ENCODE measurements at places on chromosomes 12 and 14.

- no peak for DNase-seq
These were observed 349.2 kb upstream of the LMO3 start for GRCh38 chr12:16955083-16955657.

DNA sequence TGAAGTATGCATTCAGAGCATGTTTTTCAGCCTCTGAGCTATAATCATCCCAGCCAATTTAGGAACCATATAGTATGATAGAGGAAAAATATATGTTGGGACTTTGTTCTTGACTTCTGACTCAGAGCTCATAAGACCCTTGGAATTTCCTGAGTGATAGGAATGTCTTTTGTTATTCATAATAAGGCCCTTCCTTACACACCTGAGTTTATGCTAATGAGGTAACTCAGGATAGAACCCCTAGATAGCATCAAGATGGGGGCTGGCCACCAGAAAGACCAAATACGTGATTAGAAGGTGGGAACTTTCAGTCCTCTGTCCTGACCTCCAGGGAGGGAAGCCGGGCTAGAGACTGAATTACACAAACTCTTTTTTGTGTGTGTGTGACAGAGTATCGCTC is 32.4 kb upstream of the PLEK2 start:
- DNase-seq: no peak

DNA sequence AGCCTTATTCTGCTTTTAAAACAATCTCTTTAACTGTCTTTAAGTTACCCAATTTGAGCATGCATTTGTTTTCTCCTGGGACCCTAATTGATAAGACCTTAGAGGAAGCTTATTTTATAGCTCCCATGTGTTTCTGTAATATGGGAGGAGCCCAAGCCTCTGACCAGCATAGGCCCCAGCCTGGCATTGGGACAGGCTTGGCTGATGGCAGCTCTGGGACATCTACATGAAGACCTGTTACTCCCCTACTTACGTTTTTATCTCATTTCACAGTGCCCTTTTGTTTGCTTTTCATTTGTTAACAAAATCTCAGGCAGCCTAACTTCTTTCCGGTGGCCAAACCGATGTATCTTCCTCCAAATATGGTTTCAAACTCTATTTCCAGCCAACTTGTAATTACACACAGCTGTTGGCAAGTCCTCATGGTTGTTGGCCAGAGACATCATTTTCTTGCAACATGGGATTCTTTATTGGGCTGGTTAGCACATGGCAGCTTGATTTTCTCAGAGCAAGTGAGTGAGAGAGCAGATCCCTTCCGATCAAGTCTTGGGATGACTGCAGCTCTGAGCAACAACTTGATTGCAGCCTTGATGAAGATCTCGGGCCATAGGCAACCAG is 1117.5 kb downstream of the AACS start:
- no peak for DNase-seq

- DNase-seq: no peak
These were observed 31.0 kb downstream of the PEBP1 start for GRCh38 chr12:118166946-118167345.

- DNase-seq: peak; percentile 86
These were observed at the start of gene NID2 for GRCh38 chr14:52068615-52069306. Gene NID2, minus strand, starts transcription at chr14:52069059. Its CDS starts 65 bp downstream, at chr14:52068994.

- no peak for DNase-seq
These were observed 28.7 kb downstream of the TSPAN9 start for GRCh38 chr12:3105690-3106479.

GRCh38 chr12:78470354-78471195 is 394.0 kb upstream of the SYT1 start:
- DNase-seq: peak; percentile 52

- no peak for DNase-seq
These were observed 160.8 kb upstream of the SFSWAP start for GRCh38 chr12:131550121-131550520.

DNA sequence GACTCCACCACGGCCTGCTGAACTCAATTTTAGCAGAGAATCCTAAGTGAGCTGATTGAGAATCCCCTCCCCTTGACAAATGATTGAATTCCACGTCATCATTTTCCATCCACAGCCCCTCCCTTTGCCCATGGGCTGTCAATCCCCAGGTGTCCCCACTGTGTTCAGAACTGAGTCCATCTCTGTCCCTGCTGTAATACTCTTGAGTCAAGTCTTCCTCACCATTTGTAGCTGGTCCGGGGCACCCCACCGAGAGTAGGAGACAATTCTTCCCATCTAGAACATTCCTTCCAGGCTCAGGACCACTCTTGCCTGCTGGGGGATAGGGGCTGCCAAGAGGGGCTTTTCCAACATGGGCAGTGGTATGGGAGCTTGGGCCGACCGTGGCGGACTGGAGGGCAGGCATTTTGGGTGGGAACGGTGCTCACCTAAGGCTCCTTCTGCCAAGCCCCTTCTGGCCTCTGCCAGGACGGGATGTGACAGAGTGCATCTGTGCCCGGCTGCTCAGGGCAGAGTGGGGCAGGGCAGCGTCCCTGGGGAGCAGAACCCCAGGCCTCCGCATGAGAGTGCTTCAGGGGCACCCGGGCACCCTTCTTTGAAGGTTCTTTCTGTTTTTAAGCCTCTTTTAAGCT is 218.1 kb upstream of the RTL1 start:
- no peak for DNase-seq

DNA sequence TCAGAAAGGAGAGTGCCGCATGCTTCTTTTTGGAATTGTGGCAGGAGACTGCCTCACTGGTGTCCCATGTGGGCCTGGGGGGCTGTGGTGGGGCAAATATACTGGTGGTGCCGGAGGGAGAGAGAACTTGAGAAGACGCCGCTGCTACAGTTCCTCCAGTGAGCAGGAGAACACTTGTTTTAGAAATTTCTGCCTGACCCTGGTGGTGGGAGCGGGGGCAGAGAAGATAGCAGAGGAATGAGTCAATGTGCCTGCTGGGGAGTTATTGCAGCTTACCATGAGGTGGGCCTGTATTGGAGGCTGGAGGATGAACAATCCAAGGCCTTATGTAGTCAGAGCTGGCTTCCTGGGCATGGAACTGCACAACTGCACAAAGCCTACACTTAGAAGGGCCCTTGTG is 211.8 kb downstream of the SNAPC1 start:
- no peak for DNase-seq

GRCh38 chr12:115988212-115988611 is 289.3 kb downstream of the MED13L start:
- DNase-seq: no peak

DNA sequence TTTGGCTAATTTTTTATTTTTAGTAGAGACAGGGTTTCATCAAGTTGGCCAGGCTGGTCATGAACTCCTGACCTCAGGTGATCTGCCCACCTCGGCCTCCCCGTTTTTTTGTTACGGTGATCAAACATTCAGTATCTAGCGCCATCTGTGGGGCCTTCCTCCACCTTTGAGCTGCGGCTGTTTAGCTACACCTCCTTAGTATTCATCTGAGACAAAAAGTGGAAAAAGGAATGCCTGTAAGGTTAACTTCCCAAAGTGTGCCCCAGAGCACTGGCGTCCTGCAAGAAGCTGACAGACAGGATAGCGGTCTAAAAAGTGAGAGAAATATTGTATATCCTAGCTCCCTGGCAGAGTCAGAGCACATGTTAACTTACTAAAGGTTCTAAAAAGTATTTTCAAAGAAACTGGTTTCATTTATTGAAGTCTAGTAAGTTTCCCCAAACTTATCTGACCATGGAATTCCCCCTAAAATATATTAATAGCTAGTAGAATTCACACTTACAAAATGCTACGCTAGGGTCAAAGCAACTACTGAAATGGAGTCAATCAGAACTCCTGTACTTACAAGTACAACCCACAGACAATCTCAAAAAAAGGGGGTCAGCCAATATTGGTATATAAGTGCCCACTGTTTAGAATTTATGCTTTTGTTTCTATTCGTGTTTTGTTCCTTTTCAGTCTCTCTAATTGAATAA is 59.1 kb downstream of the DUSP16 start:
- DNase-seq: no peak

GRCh38 chr12:28973491-28973890 is 175.6 kb upstream of the FAR2 start:
- no peak for DNase-seq

GRCh38 chr12:116906285-116906684 is 4.5 kb upstream of the FBXW8 start:
- DNase-seq: no peak

DNA sequence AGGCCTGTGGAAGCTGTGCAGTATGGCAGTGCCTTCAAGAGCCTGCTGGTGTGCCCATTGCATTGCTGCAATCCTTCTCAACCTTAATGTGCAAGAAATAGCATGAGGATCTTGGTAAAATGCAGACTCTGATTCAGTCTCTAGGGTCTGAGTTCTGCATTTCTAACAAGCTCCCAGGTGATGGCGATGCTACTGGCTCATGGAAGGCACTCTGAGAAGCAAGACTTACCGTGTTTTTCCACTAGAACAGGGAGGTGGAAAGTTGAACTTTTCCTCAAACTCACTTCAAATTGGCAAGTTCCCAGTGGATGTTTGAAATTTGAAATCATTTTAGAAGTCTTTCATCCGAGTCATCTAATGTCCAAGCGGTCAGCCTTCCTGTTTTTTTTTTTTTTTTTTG is 55.5 kb downstream of the MYRFL start:
- no peak for DNase-seq

GRCh38 chr14:74704656-74705055 is 8.2 kb downstream of the AREL1 start:
- DNase-seq: no peak

DNA sequence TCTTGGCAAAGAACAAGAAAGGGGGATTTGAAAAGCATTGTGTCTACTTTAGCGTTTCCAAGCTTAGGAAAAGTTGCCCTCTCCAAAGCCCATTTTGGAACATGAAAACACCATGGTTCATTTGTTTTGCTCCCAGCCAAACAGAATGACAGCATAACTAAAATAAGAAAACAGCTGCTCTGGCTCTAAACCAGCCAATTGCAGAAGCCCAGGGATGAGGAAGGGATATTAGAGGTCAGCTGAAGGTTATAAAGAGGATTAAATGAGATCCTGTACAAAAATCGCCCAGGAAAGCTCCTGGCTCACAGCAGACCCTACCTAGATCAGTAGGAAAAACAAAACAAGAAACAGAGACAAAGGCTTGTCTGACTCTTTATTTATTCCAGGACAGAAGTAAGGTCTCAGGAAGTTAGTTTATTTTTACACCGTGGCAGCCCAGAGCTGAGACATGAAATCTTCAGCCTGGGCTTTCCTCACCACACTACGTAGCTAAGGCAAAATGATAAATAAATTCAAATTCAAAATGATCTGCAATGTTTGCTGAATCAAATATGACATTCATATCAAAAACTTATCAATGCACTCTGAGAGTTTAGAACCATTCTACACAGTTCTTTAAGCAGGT is 25.9 kb downstream of the SPX start:
- no peak for DNase-seq

- no peak for DNase-seq
These were observed 909 bp upstream of the TAOK3 start for GRCh38 chr12:118373616-118374015.

DNA sequence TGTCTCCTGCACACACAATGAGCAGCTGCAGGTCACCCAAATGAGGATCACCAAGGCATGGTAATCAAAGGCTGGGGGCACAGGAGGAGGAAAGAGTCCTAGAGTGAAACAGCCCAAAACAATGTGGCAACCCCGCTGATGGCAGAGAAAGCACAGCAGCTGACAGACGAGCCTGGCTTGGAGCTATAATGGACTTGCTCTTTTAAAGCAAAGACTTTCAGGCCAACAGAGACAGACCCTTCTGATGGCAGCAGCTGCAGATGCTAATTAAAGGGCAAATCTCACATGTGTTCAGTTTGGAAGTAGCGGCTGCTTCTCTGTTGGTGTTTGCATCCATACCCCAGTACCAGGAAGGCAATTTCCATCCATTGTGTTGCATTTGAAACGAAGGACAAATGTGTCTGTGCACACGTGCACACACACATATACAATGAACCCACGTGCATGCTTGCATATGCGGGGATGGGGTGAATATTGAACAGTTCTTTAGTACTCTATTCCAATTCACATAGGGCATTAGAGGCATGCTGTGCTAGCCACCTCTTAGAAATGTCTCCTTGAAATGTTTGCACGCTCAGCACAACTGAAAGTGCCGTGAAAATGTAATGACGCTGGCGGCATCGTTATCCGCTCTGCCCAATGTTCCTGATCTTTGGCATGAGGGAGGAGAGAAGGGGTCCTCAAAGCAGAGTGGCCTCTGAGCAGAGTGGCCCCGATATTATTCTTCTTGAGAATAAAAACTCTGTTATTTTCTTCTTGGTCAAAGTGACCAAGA is 38.1 kb downstream of the CIT start:
- DNase-seq: no peak

DNA sequence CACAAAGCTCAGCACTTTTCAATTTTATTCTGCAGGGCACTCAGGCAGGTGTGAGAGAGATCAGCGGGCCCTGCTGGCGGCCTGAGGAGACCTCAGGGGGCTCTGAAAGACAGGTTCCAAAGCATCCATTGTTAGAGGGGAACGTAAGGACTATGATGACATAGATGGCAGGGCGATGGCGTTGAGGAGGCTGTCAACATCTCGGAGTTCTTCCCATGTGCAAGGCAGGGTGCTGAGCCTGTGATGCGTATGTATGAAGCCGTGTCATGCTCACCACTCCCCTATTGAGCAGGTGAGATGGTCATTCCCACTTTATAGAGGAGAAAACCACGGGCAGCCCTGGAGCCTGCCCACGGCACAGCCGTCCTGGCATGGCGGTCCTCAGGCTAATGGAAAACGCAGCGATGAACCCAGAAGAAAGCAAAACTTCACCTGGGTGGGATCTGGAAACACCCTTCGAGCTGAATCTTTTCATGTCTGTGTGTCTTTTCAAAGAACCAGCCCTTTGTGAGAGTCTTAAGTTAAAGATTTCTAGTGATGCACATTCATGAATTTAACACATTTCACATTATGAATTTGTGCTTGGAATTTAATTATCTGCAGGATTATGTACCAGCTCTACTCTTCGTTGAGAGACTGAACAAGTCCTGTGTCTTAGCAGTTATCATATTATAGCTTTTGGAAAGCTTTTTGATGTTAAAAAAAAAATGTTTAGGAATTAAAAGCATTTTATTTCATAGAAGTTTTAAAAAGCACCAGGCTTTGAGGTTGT is 64.7 kb downstream of the RIMBP2 start:
- DNase-seq: no peak

DNA sequence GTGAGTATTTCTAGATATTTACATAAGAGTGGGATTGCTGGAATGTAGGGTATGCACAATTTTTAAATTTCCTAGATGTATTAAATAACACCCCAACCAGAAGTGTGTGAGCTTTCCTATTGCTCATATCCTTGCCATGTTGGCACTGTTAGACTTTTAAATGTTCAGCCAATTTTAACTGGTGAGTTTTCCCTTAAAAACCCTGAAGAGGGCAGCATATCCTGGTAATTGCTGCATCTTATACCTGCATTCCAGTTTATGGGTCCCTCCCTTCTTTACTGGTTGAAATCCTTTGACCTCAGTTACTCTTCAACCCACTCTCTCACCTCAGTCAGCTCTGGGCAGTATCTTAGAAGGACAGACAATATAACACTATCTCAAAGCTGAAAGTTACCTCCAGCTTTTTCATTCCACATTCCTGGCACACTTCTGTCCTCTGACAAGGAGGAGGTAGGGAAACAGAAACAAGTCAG is 270.6 kb downstream of the PAWR start:
- DNase-seq: no peak

DNA sequence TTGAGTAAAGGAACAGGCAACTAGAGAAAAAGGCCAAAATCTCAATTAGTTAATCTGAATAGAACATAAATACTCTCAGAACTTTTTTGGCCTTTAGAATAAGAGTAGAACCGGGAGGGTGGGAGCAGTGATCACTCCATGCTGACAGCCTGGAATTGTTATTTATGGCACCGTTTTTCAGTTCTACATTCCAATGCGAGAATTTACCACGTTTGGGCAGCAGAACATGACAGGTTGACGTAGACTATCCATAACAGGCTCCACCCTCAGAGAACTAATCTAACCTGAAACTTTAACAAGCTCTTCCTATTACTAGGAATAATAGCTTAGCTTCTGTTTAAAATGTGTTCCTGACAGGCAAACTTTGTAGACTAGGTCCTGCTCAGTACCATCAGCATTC is 379.1 kb downstream of the SEC23A start:
- DNase-seq: no peak
